ENCODE measurements at places on chromosomes 6 and 20.

- DNase-seq = peak; percentile 17
Observed at GRCh38 chr6:166045173-166045859, 122.3 kb downstream of the TBXT start.

DNA sequence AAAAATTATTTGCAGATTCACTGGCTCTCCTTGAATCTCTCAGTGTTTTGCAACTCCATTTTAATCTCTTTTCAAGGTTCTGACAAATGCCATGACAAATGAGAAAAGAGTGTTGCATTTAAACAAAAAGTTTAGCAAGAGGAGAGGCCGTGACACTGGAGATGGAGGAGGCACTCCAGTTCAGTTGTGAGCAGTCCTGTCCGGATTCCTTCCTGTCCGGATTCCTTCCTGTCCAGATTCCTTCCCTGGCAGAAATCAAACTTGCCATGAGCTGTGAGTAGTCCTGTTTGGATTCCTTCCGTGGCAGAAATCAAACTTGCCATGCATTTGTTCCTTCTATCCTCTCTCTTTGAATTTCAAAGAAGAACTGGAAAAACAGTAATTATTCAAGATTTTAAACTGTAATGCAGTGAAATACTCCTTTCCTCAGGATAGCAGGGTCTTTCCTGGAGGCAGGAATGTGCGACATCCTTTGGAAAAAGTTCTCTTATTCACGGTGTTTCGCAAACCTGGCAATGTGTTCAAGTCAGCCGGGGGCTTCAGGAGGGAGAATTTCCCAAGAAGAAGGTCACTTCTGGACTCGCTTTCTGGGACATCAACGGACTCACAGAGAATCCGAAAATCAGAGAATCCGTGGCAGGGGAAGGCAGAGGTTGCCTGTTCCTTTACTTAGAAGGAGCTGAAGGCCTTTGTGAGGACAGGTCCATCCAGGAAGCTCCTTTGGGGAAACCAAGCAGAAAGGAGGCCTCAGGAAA lies 48.7 kb upstream of the DACT2 start:
- no peak for DNase-seq

GRCh38 chr6:25534942-25535631 lies 116.9 kb upstream of the SCGN start:
- no peak for DNase-seq

DNA sequence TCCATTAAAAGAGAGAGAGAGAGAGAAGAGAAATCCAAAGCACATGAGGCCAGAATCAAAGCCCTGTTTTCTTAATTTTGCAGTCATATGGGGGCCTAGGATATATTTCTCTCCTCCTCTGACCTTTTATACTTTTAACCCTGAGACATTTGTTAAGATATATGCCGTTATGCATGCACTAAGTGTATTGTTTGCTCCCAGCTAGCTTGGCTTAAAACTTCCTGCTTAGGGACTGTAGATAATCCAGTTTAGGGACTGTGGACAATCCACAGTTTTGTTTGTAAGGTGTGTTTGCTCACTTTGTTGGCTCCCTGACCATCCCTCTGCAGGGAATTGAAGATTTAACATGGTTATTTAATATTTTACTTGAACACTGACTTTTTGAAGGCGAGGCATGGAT lies 166.3 kb upstream of the TSHZ2 start:
- no peak for DNase-seq

DNA sequence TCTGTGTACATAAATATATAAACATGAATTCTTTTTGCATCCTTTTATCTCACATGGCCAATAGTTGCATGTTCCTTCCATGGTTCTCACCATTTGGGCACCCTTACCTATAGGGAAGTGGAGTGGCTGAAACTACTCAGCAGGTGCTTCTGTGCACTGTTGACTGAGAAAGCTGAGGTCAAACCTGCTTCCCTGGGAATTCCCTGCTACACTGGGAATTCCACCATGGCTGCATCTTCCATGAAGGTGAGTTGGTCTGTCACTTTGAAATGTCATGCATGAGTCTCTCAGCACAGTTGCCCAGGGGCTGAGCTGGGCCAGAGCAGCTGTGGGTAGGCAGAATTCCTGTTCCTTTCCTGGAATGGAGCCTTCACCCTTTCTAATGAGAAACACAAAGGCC lies 193.8 kb upstream of the PRSS16 start:
- peak; percentile 90 for DNase-seq

- no peak for DNase-seq
Observed at GRCh38 chr6:50271266-50271665, 221.5 kb upstream of the DEFB112 start.
